ENCODE measurements at places on chromosomes 2 and 18.

- no peak for DNase-seq
Observed at GRCh38 chr18:7333025-7333562, 102.2 kb downstream of the LRRC30 start.

DNA sequence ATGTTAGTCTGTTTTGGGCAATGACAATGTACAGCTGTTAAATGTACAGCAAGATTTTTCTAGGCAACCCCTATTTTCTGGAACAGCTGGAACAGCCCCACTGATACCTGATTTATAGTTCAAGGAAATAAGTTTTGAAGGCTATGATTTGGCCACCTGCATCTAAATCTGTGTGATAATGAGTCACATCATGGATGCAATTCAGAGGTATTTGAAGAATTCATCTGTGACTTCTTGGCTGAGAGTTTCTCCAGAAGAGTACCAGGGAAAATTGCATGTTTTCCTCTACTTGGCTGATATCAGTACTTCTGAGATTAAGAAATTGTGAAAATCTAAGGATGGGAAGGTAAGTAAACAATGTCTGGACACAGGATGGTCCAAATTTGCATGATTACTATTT, 40.7 kb upstream of the NT5C1B start:
- DNase-seq: no peak

- DNase-seq: no peak
Observed at GRCh38 chr2:12300927-12301326, 415.8 kb upstream of the TRIB2 start.

DNA sequence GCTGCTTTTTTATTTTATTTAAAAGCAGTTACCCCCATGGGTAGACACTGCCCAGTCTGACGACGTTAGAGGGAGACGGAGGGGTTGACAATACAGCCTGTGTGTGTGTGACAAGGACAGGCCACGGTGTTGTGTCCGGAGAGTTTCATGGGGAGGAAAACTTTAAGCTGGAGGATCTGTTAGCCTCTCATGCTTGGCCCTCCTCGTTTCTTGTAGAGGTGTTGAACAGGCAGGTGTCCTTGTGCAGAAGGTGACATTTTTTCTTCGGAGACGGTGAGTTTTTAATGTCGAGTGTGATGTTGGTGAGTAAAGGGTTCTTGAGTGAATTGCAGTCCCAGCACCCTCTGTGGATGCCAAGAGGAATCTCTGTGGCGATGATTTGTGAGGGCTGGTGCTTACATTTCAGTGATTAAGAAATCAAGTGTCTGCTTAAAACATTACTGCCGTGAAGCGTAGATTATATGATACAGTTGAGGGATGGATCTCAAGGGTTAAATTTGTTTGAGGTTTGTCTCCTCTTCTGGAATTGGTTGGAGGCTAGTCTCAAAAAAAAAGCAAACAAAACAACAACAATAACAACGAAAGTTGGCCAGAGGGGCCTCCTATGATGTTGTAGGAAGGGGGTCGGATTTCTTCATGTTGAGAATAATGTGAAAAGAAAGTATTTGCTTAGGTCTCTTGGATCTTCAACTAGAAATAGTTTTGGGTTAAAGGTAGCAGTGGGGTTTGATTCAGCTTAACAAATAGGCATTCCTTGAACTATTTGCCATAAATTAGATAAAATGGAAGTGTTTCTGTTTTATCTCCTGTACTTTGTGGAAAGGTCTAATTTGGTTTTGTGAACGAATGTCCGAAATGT, 1.6 kb downstream of the NCOA1 start:
- DNase-seq: no peak

DNA sequence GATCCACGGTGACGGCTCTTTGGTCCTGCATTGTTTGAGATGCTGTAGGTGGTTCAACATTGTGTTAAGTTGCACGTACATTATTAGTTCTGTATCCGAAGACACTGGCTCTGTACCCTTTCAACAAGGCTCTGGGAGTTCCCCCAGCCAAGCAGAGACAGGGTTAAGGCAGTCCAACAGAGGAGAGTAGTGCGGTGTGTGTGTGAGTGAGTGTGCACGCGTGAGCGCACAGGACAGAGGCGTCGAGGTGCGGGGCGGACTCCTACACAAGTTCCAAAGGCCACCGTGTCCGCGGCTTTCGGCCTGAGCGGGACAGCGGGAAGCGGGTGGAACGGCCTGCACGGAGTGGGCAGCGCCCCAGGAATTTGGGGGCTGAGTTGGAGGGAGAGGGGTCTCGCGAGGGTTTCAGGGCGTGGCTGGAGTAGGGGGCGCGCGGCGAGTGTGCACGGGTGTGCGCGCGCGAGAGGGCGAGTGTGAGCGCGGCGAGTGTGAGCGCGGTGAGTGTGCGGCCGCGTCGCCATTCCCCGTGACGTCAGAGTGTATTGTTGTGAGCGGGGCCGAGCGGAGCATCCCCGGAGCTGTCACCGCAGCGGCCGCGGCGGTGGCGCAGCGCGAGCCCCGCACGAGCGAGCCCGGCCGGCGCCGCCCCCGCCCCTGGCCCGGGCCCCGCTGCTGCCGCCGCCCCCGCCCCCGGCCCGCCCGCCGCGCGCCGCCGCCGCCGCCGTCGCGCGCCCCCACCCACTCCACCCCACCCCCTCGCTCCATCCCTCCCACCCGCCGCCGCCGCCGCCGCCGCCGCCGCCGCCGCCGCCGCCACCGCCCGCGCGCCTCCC, at the start of gene ASXL3:
Gene ASXL3, plus strand, starts transcription at position 535 of the 833 bp plus-strand sequence. CDS start 413 bp downstream, outside the sequence.
- no peak for DNase-seq

- DNase-seq: no peak
Observed at GRCh38 chr2:155060896-155061295, 362.4 kb downstream of the KCNJ3 start.

- no peak for DNase-seq
Observed at GRCh38 chr2:101478181-101479001, 3.5 kb upstream of the RFX8 start.

GRCh38 chr2:224904381-224904780, 137.9 kb downstream of the DOCK10 start:
- no peak for DNase-seq

GRCh38 chr2:232365621-232366321, 12.8 kb upstream of the ALPP start:
- DNase-seq: peak; percentile 14

GRCh38 chr2:33620-34019, 12.7 kb downstream of the FAM110C start:
- DNase-seq: no peak

GRCh38 chr18:80143881-80144280, 34.8 kb downstream of the ADNP2 start:
- DNase-seq: no peak

GRCh38 chr2:170554278-170554955, 160.7 kb upstream of the SP5 start:
- DNase-seq: no peak

- no peak for DNase-seq
Observed at GRCh38 chr2:53130441-53130943, 637.1 kb upstream of the CHAC2 start.

- no peak for DNase-seq
Observed at GRCh38 chr18:51861046-51861445, 479.0 kb upstream of the DCC start.

GRCh38 chr2:238868616-238869292, 20.9 kb downstream of the TWIST2 start:
- no peak for DNase-seq

GRCh38 chr2:120851116-120851773, 115.6 kb downstream of the GLI2 start:
- DNase-seq: no peak

DNA sequence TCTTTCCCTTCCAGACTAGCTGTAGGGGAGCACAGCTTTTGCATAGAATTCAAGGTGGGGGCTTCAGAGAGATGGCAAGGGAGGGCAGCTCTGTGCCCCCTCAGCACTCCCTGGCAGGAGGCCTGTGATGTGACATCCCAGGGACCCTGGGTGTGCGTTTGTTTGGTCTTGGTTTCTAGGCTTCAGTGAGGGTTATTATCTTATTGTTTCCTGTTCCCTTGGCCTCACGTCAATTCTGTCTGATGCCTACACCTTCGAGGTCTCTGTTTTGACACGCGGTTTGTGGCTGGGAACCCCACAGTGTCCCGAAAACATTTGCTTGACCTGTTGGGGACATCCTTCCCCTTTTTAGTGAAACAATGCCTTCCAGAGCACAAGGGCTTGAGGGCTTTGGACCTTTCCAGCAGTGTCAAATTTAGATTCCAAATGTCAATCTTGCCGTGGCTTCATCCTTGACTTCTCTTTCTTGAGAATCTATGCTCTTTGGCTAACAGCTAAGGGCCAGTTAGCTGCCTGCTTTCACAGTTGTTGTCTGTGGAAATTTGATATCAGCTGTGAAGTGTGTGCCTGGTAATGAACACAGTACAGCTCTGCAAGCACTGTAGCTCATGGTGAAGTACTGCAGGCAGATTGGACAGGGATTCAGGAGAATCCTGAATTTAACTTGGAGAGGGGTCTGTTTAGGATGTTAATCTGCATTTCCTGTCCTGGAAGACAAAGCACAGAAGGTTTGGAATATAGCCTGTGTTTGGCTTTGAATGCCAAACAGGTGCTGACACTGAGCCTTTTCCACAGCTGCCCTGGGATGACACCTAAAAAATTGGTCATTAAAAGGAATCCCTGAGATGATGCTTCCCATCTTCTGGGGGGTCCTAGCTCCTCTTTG, 108.2 kb upstream of the CXCR4 start:
- DNase-seq: no peak

DNA sequence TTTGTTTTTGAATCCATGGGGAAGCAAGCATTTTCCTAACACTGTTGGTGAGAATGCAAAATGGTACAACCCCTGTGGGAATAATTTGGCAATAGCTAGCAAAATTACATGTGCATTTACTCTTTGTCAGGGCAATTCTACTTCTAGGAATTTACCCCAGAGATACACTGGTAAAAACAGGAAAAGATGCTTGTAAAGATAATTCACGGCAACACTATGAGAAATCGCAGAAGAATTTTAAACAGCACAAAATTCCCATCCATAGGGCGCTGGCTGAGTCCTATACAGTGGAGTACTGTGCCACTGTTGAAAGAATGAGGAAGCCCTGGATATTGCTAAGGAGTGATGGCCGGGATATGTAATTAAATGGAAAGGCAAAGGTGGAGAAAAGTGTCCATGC, 75.8 kb downstream of the DGKD start:
- no peak for DNase-seq

DNA sequence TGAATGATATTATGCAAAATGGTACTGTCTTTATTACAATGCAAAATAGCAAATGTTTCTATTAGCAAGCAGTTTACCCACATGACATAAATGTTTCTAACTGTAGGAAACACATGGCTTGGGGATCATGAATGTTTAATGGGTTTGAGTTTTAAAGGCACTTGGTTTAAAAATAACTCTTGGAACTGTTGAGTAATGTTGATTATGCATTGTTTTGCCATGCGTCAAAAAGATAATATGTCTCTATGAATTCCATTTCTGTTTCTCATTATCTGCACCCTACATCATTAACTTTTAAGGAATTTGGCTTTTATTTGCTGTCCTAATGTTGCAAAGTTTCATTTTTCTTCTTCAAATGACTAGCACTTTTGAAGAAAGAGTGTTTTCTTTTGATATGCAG, 1355.5 kb downstream of the SUCLG1 start:
- no peak for DNase-seq

All from CMK (cell line).